Small intestine (tissue), 16 donors: ENCODE measurements at places on chromosomes 1 and 21.

DNA sequence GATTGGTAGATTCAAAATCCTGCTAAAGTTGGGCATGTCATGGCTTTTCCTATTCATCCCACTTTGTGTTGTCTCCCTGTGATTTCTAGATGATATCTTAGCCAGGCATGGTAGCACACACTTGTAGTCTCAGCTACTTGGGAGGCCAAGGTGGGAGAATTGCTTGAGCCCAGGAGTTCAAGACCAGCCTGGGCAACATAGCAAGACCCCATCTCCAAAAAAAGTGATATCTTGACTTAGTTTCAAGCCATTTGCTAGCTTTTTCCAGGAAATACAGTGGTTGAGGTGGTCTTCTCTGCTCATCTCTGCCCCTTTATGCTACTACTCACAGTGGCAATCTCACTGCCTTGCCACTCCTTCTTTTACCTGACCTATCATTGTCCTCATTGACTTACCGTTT is 12.3 kb upstream of the HAX1 start:
- no peak for DNase-seq

GRCh38 chr1:112061901-112062320 is 72.4 kb upstream of the KCND3 start:
- DNase-seq = no peak

- DNase-seq = no peak
These were observed 52.3 kb upstream of the LBR start for GRCh38 chr1:225479996-225480720.

GRCh38 chr1:42239041-42239440 is 74.5 kb upstream of the GUCA2A start:
- DNase-seq = no peak

DNA sequence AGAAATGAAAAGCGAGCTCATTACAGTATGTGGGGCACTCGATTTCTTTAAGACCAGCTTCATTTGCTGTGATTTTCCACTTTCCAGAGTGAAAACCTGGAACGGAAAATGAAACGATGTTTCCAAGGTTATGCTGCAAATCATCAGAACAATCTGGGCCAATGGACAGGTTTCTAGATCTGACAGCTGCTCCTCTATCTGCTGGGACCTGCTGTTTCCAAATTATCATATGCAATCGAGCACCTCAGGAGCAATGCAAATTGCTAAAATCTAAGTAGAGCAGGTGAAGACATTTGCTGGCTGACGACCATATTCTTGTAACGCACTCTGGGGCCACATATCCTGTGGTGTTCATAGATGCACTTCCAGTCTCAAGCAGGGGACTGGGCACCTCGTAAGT is 39.7 kb upstream of the TIAM1 start:
- no peak for DNase-seq

DNA sequence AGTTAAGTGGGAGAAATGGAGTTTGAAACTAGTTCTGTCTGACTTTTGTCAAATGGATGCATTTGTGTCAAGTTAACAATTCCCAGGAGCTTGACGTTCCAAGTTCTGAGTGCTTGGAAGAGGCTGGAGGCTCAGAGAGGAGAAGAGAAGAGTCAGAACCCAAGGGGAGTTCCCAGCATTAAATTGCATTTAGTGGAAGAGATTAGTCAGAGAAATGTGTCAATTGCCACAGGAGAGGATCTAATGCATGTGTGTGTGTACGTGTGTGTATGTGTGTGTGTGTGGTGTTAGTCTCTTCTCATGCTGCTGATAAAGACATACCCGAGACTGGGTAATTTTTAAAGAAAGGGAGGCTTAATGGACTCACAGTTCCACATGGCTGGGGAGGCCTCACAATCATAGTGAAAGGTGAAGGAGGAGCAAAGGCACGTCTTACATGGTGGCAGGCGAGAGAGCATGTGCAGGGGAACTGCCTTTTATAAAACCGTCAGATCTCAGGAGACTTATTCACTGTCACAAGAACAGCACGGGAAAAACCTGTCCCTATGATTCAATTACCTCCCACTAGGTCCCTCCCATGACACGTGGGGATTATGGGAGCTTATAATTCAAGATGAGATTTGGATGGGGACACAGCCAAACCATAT is 101.5 kb upstream of the TMEM51 start:
- no peak for DNase-seq

- DNase-seq = no peak
These were observed 9.8 kb downstream of the RPS6KC1 start for GRCh38 chr1:213060836-213061235.

DNA sequence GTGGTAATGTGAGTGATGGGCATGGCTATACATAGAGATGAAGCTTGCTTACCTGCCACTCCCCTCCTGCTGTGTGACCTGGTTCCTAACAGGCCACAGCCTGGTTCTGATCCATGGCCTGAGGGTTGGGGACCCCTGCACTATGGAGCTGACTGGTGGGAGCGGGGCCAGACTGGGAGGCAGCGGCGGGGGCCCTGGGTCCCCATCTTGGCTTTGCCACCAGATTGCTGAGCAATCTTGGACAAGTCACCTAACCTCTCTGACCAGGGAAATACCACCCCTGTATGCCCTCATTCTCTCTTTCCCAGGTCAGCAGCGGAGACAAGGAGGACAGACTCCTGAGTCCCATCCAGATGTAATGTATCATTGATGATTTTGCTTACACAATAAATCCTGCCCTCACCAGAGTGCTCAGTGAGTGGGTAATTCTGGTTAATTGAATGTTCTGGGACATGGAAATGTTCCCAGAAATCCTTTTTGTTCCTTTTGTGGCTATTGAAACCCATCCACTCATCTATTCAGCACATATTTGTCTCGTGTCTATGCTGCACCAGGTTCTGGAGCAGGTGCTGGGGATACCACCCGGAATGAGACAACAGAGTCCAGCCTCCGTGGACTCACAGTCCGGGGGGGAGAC is 4.1 kb upstream of the ARHGEF10L start:
- no peak for DNase-seq

DNA sequence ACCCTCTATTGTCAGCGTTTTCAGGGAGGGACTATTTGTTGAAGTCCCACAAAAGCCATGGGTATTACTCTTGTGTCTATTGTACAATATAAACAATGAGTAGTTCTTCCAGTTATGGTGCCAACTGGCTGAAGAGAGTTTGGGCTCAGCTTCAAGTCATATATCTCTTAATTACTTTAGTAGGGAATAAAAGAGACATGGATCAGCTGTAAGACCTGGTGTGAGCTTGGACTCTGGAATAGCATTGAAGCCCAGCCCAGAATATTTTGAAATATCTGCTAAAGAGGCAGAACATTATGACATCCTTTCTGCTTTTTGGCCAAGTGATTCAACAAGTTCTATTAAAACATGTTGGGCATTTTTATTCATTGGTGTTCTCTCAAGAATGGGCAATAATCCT is 224.9 kb downstream of the BACH1 start:
- no peak for DNase-seq

GRCh38 chr1:174191349-174191862 is 32.1 kb downstream of the RABGAP1L start:
- DNase-seq = peak; percentile 7

DNA sequence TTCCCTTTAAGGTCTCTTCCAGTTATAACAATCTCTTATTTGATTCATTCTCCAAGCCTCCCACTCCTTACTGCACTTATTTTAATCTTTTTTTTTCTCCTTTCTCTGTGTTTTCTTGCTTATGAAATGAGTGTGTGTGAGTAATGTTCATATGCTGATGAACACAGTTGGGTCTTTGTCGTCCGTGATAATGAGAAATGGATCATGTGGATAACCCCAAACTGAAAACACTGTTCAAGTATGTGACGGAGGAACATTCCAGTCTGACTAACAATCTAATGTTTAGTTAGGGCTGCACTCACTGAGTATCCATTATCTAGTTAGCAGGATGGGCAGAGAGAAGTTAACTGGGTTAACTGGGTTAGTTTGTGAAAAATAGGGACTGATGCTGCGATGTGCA is 253.1 kb upstream of the DUSP10 start:
- no peak for DNase-seq

GRCh38 chr1:203629507-203630082 is 3.0 kb downstream of the ATP2B4 start:
- peak; percentile 65 for DNase-seq

DNA sequence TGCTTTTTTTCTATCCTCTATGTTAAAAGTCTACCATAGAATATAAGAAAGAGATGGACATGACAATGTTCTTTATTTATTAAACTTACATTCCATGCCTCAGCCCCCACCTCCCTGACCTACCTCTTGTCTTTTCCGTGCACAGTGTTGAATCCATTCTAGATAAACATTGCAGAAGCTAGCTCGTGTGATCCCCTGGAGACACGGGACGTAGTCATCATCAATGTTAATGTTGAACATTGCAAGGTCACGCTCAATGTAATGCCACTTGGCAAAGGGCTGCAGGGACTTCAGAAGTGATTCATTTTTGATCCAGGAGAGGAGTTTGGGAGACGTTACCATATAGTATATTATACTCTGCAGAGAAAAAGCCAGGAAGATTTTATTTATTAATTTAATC is 66.4 kb downstream of the NTPCR start:
- no peak for DNase-seq

GRCh38 chr1:203672346-203672745 is 45.7 kb downstream of the ATP2B4 start:
- no peak for DNase-seq

- no peak for DNase-seq
These were observed 409.7 kb upstream of the PRMT6 start for GRCh38 chr1:106646816-106647215.

DNA sequence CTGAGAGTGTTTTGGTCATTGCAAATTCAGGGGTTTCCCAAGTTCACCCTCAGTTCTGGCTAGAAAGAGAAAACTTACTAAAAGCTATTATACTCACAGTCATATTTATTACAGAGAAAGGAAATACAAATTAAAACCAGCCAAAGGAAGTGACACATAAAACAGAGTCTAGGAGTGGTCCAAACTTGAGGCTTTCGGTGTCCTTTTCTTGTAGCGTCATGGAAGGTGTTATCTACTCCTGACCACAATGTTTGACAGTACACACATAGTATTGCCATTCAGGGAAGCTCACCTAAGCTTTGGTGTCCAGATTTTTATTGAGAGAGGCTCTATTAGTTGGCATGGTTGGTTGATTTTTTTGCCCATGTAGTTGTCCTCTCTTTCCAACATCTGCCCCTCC is 59.0 kb downstream of the SLC35A3 start:
- peak; percentile 19 for DNase-seq

DNA sequence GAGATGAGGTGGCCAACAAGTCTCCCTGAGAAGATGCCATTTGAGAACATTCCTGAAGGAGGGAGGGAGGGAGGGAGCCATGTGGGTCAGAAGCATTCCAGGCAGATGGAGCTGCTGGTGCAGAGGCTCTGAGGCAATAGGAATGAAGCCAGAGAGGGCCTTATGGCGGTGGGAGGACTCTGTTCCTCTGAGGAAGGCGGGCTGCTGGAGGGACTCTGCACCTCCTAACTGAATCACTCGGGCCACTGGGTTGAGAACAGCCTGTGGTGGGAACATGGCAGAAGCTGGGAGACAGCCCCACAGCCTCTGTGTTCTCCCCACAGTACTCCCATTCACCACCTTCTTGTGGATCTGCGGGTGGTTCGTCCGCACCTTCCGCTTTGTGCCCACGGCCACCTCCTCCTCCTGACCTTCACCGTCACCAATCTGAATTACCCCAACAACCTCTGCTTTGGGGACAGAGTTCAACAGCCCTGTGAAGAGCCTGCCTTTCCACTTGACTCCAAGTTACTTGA is 2.4 kb upstream of the TMEM125 start:
- peak; percentile 92 for DNase-seq

- no peak for DNase-seq
These were observed 29.3 kb upstream of the TRIM33 start for GRCh38 chr1:114540272-114540671.

- no peak for DNase-seq
These were observed 7.8 kb upstream of the ZNF691 start for GRCh38 chr1:42838482-42839190.

- DNase-seq = no peak
These were observed 2.3 kb upstream of the KRTAP10-7 start for GRCh38 chr21:44598061-44598460.

- DNase-seq = no peak
These were observed 23.8 kb downstream of the WNT3A start for GRCh38 chr1:228030451-228031201.

DNA sequence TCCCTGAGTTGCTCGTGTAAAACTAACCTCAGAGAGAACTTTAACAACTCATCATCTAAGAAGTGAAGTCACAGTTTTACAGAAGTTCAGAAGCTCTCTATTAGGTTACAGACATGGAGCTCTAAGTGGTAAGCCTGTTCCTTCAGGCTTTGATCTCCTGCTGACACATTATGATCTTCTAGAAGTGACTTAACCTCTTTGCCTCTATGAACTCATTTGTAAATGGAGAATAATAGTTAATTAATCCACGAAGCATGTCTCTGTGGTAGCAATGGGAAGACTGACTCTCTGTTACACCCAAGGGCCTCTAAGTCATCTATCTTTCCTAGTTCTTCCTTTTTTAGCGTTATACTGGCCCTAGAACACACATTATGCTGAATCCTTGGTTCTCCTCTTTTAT is 157.9 kb upstream of the NRIP1 start:
- DNase-seq = no peak
